Stimulated activated CD4-positive, alpha-beta T cell treated with anti-CD3 and anti-CD28 coated beads, Interleukin-1b, Interleukin-23, amount 100 ng/mL, for 1 hour (primary cell): ENCODE measurements at places on chromosomes 16 and 17.
A peak's percentile ranks its signal among the peaks of the same experiment; 100 is the strongest.

DNA sequence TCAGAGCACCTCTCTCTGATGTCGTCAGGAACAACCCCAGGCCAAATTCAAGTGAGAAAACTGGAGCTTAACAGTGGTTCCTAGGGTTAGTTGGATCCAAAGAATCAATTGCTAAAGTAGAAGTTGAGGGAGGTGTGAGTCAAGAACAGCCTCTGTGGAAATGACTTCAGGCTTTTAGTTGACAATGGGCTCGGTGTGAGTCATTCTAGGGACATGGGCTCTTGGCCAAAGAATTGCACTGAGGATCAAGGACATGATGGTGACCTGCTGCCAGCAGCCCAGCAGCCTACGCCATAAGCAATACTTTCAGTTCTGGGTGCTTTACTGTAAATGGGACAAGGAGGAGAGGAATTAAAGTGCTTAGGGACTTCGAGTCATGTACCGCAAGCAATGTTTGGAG is 32.1 kb upstream of the SMURF2 start:
- DNase-seq, result no peak

DNA sequence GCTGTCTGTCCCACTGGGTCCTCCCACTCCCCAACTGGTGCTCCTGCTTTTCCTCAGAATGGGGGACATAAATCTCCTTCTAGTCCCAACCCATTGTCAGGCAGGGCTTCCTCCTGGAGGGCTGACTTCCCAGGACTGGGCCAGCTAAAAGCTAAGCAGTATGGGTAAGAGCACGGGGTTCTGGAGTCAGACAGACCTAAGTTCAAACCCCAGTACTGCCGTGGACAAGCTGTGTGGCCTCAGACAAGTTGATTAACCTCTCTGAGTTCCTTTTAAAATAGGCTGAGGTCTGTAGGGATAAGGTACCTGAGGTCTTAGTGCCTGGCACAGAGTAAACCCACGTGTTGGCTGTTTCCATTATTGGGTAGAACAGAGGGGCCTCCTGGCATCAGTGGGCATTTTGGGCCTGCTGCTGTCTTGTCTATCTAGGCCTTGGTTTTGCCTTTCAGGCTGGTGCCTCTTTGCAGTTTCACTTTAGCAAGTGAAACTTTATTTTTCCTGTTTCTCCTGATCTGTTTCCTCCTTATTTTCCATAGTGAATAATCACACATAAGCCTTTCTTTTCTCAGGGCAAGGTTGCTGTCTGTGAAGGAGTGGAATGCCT is 114.6 kb downstream of the PRKCB start:
- no peak for DNase-seq

DNA sequence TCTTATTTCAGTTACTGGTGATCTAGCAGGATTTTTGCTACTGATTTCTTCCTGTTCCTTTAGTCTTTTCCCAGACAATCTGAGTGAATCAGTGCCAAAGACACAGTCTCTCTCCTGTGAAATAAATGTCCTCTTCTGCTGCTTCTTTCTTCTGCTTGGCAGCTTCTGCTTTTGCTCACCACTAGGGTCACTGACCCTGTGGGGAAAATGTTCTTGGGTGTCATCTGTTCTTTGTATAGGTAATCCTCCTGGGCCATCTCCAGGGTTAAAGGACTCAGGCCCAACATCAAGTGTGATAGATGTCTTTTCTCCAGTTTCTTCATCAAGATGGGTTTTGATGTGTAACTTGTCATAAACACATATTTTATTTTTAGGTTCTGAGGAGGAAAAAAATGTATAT is 5.2 kb downstream of the PALB2 start:
- no peak for DNase-seq

DNA sequence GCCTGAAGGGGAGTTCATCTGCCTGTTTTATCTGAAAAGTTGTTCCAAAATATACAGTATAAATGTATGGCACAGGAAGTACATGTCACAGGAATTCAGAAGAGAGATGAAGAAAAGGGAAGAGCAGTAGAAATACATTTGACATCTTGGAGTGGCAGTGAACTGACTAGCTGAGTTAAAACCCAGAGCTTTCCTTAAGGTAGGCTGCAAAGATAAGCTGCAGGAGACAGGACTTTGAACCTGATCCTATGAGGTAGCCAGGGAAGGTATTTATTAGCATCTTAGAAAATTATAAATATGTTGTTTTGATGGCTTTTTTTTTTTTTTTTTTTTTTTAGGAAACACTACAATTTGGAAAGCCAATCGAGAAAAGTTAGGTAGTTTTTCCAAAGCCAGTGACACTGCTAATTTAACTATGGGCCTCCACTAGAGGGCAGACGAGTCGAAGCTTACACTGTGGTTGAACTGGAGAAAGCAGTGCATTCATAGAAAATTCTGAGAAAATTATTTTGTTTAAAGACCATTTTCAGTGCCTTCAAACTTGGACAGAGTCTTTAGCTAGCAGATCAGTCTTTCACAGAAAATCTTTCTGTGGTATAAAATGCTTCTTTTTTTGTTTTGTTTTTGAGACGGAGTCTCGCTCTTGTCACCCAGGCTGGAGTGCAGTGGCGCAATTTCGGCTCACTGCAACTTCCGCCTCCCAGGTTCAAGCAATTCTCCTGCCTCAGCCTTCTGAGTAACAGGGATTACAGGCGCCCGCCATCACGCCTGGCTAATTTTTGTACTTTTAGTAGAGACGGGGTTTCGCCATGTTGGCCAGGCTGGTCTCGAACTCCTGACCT is 122.3 kb downstream of the SSH2 start:
- DNase-seq, result peak; percentile 23

- no peak for DNase-seq
Measured at GRCh38 chr17:9141425-9141753, 120.1 kb downstream of the NTN1 start.

- no peak for DNase-seq
Measured at GRCh38 chr17:58974354-58974753, 132.3 kb downstream of the TRIM37 start.

GRCh38 chr17:29825604-29826003 is 104.4 kb downstream of the SSH2 start:
- no peak for DNase-seq

GRCh38 chr17:14222611-14223010 is 14.1 kb downstream of the CDRT15 start:
- no peak for DNase-seq

DNA sequence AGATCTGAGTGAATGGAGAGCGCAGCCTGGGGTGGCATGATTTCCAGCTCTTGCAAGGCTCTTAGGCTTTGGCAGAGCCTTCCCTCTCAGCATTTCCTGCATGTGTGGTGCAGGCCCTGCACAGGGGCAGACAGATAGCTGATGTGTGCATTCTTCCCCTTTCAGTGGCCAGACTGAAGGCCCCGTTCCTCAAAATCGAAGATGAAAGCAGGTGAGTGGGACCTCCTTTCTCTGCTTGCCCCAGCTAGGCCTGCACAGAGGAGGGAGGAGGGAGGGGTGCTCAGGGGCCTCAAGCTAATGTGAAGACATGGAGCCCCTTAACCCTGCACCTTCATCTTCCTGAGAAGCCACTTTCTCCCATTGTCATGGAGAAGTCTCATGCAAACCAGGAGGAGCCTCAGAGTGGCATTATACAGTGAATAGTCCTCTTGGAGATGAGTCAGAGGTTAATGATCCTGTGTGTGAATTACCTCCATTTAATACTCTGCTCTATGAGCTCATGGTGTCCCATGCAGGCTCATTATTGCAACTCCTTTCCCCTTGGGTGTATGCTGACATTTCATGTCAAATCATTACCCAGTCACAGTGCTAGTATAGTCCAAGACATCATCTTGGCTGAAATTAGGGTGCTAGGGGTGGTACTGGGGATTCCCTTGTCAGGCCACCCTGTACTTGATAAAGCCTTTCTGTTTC is 20.4 kb upstream of the ADAM11 start:
- DNase-seq, result no peak

- DNase-seq, result no peak
Measured at GRCh38 chr16:53022374-53022773, 30.3 kb downstream of the CHD9NB start.

- DNase-seq, result no peak
Measured at GRCh38 chr17:60641126-60641525, 36.5 kb upstream of the BCAS3 start.

DNA sequence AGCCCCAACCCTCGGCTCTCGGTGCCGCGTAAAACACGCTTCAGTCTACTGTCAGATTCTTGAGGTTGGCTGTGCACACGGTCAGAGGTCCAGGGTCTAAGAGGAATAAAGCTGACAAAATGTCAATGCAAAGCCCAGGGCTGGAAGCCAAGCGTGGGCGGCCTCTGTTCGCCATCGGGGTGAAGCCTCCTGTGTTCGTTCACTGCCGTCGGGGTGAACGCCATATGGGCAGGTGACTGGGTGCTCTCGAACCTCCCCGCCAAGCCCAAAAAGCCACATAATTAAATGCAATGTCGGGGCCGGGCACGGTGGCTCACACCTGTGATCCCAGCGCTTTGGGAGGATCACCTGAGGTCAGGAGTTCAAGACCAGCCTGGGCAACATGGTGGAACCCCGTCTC is 44.6 kb downstream of the MRM3 start:
- DNase-seq, result no peak

DNA sequence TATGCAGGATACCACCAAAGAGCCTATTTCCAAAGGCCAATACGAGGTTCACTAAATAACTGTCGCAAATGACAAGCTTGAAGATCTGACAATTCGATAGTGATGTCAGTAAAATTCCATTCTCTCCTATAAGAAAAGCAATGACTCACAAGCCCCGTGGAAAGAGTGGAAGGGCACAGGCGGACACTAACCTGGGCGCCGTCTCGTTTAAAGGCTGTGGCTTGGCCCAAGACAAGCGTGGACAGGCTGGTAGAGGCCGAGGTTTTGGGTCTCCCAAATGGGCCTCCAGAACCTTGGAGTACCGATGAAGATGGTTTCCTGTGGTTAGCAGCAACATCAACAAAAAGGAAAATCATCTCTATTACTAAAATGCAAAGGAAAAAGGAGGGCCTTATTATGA is 16.5 kb upstream of the SLC38A8 start:
- no peak for DNase-seq

GRCh38 chr17:76432712-76433336 is 20.1 kb downstream of the UBE2O start:
- DNase-seq, result no peak

DNA sequence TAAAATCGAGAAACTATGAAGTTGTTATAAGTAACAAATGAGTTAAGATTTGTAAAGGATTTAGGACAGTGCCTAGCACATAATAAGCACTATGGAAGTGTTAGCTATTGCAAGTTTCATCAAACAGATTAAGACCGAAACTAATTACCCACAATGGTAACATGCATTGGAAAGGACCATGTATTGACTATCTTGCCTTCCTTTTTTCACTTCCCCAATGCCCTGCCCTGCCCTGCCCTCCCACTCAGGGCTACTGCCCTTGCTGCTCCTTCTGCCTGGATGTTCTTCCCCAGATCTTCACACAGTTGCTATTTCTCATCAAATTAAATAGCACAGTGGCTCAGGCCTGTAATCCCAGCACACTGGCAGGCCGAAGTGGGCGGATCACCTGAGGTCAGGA is 202.1 kb upstream of the PSMD7 start:
- DNase-seq, result no peak

DNA sequence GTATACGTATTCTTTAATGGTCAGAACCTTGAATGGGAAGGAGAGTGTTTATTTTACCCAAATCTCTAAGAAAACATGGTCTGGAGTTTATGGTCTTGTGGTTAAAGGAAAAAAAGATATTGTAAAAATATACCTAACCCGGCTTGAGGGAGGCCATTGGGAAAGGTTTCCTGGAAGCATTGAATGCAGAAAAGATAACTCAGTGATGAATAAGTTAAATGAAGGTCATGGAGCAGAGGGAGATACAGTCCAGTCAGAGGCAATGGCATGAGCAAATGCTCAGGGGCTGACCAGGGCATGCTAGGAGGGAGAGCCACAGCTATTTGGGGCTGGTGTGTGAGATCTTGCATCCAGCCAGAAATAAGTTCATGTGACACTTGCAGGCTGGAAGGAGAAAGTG is 430.4 kb upstream of the CDH5 start:
- DNase-seq, result no peak

GRCh38 chr17:12744298-12744697 is 45.0 kb upstream of the ARHGAP44 start:
- no peak for DNase-seq

DNA sequence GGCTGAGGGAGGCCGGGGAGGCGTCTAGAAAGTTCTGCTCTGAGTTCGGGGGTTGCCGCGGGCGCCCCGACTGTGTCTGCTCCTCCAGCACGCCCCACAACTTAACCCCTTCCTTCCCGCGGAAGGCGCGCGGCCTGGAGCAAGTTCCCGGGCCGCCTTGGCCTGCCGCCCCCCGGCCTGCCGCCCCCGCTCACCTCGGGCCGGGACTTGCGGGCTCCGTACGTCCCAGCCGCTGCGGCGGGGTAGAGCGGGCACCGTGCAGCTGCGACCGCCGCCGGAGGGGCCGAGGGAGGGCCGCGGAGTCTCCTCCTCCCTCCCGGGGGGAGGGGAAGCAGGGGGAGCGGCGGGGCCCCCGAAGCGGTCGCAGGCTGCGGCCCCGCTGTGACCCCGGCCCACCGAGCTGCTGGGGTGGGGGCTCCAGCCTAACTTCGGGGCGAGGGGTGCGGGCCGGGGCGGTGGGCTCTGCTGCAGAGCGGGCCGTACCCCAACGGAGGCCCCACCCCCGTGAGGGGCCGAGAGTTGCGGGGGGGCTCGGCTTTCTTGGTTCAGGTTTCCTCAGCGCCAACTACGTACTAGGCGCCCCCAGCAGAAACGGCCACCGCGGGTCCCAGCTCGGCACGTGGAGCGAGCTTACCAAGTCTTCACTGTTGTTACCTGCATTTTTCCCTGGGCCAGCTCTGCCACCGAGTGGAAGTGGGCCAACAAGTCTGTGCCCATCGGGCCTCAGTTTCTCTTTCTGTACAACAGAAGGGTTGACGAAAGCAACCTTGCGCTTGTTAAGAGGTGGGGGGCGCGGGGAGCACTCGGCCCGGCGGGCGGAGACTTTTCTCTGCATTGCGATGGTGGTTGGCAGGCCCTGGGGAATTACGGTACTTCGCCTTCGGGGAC is at the start of gene CCDC102A:
CCDC102A (minus strand) TSS at position 266 of the 888 bp plus-strand sequence. CDS start 7,394 bp downstream, outside the sequence.
- DNase-seq, result no peak

DNA sequence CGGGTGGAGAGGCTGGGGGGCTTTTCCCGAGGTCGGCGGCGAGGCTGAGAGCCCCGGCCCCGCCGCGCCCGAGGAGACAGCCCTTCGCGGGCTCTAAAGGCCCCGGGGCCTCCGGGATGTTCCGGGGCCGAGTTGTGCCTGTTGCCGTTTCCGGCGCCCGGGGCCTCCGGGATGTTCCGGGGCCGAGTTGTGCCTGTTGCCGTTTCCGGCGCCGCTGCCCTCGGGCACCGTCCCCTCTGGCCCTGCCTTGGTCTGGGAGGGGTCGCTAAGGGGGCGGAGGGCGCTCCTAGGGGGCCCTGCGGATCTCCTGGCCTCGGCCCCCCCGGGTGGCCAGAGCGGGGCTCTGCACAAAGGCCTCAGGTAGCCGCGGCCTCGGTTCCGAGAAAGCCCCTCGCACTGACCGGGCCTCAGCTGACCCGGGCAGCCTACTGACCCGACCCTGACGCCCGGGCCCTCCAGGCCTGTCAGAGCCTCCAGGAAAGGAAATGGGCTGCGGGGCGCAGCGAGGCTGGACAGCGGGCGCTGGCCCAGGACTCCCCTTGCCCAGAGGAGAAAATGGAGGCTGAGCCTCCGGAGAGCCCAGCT is 24.2 kb downstream of the ACTG1 start:
- DNase-seq, result no peak
